ENCODE measurements at places on chromosomes 2 and 18. TPM values are rescaled to one million over a fixed set of nuclear protein-coding genes. Genes with fewer than 3 reads are reported as not detected.

Gene GRB14
- 5.7 TPM for total RNA-seq

Gene POTEC
- not detected for total RNA-seq

Gene OTOS
- not detected for total RNA-seq

Gene MLPH
- not detected for total RNA-seq

Gene CDH2
- total RNA-seq = 4.7 TPM

Gene ID2
- 35.0 TPM for total RNA-seq

Gene FBXO15
- total RNA-seq = 1.0 TPM

Gene STARD6
- total RNA-seq = not detected

Gene LNPK
- 45.4 TPM for total RNA-seq

Gene GALNT14
- total RNA-seq = 2.1 TPM

Gene SULT1C4
- total RNA-seq = 12.5 TPM

Gene OSGEPL1
- 15.1 TPM for total RNA-seq

Gene PLA2R1
- 2.6 TPM for total RNA-seq

Gene TACR1
- total RNA-seq = under 0.01 TPM

Gene MYO5B
- 0.52 TPM for total RNA-seq

Gene TMEM182
- total RNA-seq = 152 TPM

Gene MOB1A
- 48.0 TPM for total RNA-seq
